ENCODE measurements at places on chromosomes 7 and 10.

- ATAC-seq: no peak
Observed at GRCh38 chr7:84549409-84549808, 354.8 kb upstream of the SEMA3A start.

- no peak for ATAC-seq
Observed at GRCh38 chr7:35983626-35984025, 169.4 kb upstream of the EEPD1 start.

GRCh38 chr10:28556142-28556541, 23.2 kb downstream of the WAC start:
- no peak for ATAC-seq

DNA sequence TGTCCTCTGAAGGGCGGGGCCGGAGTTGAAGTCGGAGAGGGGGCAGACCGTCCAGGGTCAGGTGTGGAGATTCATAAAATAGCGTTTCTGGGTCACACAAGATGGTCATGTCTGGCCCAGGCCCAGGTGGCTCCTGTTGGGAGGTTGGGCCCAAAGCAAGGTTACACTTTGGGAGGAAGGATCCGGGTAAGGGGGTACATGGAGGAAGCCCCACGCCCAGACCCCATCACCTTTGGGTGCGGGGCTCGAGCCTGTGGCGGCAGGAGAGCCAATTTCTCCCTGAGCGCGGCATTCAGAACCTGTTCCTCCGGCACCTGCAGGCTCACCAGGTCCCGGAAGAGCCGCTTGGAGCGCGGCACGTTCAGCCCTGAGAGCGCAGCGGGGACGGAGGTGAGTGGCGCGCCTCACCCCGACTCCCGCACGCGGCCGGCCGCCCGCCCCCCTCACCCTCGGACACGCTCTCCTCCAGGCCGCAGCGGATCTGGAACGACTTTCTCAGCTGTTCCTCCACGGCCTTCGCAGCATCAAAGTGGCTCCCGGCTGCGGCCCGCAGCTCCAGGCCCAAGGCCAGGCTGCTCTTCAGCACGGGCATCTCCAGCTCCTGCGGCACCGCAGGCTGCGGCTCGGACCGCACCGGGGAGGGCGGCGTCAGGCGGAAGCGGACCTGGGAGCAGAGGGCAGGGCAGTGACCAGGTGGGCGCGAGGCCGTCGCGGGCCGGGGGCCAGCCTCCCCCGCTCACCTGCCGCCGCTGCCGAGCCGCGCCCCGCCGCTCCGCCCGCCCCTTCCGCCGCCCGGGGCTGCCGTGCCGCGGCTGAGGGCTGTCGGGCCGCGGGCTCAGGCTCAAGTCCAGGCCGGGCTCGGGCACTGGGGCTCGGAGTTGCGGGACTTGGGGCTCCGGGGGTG, 644 bp downstream of the PPP1R35 start:
- ATAC-seq: peak; percentile 41

GRCh38 chr7:36659172-36659516, 65.2 kb downstream of the AOAH start:
- no peak for ATAC-seq

DNA sequence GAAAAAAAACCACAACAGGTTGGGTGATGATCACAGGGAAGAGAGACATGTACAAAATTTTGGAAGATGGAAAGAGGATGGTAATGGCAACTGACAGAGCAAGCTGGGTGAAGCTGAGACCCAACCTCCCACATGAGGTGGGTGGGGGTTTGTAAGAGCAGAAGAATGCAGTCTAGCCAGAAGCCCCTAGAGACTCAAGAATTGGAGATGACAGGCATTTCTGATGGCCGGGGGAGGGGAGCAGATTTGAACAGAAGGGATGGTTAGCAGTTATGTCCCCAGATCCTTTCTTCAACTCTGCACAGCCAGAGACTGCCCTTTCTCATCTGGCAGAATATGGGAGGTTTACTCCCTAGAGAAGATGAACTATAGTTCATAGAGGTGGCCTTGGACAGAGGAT, 208.0 kb downstream of the GALNT17 start:
- no peak for ATAC-seq

- no peak for ATAC-seq
Observed at GRCh38 chr10:73182568-73182967, 14.6 kb downstream of the FAM149B1 start.

DNA sequence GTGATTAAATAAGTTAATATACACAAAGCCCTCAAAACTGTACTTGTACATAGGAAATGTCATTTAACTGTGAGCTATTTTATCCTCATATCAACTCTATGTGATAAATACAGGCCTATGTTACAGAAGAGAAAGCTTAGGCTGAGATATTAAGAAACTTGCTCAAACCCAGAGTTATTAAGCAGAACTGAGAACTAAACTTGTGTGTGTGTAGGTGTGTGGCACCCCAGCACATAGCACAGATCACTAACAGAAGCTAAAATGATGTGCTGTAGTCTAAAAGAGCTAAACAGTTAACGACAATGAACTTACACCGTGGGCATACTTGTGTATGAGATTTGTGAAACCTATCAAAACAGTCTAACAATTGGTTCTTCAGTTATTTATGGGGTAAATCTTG, 34.5 kb downstream of the MTPN start:
- peak; percentile 36 for ATAC-seq

DNA sequence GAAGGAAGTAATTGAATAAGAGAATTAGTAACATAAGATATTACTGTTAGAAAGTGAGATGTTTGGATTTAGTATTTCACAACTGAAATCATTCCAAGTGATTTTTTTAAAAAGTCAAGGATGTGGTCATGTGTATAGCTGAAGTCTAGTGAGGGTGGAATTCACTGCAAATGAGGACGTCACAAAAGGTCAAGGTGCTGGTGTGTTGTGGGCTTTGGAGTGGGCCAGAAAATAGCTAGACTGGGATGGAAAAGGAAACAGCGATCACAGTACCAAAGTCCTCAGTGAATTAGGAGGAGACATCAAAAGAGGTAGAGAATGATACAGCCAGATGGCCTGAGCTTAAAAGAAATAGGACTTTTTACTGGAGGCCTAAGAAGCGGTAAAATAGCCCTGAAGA, 272.8 kb downstream of the DYNC1I1 start:
- ATAC-seq: no peak

DNA sequence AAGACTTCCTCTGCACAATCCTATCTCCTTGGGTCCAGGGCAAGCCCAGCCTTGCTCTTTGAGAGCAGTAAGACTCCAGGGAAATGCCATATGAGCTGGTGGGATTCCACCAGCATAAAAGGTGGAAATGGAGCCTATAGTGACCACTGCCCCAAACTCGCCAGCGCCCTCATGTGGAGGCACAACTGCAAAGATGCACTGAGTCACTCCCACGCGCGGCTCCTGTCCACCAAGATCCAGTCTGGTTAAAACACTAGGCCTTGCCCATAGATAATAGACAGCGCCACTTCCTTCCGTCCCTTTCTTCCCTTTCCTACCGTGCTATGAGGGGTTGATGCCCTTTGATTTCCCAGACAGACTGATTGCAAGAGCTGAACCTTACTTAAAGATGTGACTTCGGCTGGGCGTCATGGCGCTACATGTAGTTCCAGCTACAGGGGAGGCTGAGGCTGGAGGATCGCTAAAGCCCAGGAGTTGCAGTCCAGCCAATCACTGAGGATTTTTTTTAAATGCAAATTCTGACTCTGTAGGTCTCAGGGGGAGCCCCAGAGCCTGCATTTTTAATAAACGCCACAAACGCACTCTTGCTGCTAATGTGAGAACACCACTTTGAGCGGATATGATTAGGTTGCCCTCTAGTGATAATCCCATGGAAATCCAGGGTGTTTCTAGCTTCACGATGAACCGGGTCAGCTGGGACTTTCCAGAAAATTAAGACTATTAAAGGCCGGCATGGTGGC, 136.5 kb downstream of the EPC1 start:
- no peak for ATAC-seq

GRCh38 chr7:95620631-95621030, 24.3 kb upstream of the PDK4 start:
- ATAC-seq: no peak

DNA sequence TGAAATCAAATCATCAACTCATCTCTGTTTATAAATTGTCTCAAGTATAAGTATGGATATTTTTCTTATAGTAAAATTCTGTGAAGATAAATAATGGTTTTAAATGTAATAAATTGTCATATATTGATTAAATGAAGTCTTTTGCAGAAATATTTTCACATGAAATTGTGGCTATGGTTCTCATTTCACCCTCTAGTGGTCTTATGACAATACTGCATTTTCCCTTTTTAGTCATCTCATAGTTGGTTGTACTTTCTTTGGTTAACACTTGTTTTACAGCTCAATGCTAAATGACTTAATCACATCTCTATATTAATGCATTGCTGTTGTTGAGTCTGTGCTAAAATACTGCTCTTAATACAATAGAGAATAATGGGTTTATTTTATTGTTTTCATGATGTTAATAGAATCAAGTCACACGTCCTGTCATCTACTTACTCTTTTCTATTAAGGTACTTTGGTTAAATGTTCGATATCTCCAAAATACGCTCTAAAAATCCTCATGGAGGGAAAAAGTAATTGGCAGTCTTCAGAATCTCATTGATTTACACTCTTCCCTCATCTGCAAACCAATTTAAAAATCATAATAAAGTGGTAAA, 38.0 kb upstream of the CACNA2D1 start:
- no peak for ATAC-seq

GRCh38 chr7:8144856-8145255, 117.1 kb downstream of the ICA1 start:
- ATAC-seq: no peak

All from activated CD4-positive, CD25-positive, alpha-beta regulatory T cell treated with anti-CD3 and anti-CD28 coated beads, Interleukin-2, amount 50 U/mL, for 24 hours (primary cell).